NCI-H82 (cell line): ENCODE measurements at places on chromosomes 6 and 20.

DNA sequence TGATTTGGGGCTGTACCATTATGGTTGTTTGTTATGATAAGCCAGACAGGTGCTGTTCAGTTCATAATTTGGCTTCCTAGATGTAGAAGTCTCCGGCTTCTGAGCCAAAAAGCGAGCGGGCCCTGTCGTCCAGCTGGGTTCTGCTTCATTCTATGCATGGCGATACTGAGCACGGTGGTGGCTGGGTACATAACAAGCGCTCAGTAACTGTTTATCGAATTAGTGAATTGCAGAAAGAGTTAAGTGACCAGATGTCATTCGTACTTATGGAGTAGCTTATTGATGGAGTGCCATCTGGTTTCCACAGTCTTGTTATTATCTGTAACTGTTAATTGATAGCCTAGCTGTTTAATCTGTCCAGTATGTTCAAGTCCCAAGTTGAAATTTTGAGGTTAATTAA lies 85.0 kb downstream of the DTD1 start:
- DNase-seq: peak; percentile 99

- DNase-seq: peak; percentile 22
These were observed 102.1 kb downstream of the KCNB1 start for GRCh38 chr20:49380337-49380780.

DNA sequence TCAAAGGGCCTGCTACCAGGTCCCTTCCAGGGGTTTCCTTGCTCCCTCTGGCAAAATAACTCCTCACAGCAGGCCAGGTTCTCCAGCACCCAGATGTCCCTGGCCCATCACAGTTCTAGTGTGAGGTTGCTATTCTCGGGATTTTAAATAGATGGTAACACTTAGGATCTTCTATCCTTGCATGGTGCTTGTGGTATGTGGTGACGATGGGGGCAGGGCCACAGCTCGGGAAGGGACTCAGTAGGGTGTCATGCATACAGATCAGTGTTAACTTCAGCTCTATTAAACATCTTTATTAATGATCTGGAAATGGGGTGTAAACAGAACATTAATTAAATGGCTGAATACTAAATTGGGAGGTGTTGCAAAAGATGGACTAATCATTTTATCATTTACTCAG lies 323.8 kb downstream of the QKI start:
- no peak for DNase-seq

DNA sequence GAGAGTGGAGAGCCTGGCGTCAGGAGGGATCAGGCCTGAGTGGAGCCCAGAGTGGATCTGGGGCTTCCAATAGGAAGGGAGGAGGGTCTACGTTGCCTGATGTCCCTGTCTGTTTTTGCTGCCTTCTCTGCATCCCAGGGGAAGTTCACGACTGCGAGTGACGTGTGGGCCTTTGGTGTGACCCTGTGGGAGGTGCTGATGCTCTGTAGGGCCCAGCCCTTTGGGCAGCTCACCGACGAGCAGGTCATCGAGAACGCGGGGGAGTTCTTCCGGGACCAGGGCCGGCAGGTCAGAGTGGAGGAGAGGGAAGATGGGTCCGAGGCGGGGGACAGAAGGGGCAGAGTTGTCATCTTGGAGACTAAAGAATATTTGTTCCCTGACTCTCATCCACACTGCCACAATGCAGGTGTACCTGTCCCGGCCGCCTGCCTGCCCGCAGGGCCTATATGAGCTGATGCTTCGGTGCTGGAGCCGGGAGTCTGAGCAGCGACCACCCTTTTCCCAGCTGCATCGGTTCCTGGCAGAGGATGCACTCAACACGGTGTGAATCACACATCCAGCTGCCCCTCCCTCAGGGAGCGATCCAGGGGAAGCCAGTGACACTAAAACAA lies 9.2 kb upstream of the GTF2H4 start:
- no peak for DNase-seq

DNA sequence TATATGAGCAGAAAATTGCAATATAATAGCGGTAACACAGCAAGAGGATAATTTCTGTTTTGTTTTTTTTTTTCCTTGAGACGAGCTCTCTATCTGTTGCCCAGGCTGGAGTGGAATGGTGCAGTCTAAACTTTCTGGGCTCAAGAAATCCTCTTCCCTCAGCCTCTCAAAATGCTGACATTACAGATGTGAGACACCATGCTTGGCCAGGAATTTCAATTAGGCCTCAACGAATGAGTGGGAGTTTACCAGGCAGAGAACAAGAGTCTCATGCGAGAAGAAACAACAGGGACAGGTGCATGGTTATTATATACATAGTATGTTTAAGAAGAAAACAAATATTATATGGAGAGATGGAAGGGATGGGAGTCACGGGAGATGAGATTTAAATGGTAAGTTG lies 111.4 kb downstream of the ATXN1 start:
- DNase-seq: no peak

- no peak for DNase-seq
These were observed 81.3 kb downstream of the RFPL4B start for GRCh38 chr6:112428477-112428876.

DNA sequence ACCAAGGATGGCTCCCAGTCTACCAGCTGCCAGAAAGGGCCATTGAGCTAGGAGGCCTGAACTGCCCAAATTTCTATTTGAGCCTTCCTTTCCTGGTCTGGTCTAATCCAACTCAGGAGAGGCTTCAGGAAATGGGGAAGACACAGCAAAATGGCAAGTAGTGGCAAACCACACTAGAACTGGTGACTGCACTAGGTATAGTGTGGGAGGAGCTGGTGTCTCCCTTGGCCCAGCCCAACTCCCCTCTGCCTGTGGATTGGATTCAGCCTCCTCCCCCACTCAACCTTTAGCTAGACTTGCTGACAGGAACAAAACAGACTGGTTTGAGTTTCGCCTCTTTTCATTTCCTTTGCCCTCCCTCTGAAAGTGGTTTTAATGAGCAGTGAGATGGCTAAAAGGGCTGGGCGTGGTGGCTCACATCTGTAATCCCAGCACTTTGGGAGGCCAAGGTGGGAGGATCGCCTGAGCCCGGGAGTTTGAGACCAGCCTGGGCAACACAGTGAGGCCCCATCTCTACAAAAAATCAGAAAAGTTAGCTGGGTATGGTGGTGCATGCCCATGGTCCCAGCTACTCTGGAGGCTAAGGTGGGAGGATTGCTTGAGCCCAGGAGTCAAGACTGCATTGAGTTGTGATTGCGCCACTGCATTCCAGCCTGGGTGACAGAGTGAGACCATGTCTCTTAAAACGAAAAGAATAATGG lies 17.5 kb downstream of the MRPS18A start:
- DNase-seq: no peak

DNA sequence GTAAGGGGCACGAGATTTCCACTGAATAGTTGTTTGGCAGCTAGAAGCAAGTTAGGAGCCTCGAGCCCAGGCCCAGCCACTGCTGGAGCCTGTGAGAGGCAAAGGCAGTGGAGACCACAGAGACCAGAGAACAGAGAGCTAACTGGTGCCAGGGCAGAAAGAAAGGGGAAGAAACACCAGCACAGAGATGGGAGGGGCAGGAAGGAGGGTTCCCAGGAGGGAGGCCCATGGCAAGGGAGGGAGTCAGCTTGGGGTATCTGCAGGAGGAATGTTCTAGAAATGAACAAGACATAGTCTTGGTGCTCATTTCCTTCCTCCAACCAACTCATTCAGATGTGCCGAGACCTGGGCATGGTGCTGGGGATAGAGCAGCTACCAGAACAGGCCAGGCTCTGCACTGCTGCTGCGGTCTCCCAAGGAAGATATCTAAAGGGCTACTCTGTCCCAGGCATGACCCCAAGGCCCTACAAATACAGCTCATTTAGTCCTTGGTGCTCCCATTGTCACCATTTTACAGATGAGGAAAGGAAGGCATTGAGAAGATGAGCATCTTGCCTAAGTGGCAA lies 10.7 kb downstream of the ANGPT4 start:
- DNase-seq: no peak

- DNase-seq: peak; percentile 89
These were observed 10.6 kb downstream of the NRN1 start for GRCh38 chr6:5995949-5996713.

DNA sequence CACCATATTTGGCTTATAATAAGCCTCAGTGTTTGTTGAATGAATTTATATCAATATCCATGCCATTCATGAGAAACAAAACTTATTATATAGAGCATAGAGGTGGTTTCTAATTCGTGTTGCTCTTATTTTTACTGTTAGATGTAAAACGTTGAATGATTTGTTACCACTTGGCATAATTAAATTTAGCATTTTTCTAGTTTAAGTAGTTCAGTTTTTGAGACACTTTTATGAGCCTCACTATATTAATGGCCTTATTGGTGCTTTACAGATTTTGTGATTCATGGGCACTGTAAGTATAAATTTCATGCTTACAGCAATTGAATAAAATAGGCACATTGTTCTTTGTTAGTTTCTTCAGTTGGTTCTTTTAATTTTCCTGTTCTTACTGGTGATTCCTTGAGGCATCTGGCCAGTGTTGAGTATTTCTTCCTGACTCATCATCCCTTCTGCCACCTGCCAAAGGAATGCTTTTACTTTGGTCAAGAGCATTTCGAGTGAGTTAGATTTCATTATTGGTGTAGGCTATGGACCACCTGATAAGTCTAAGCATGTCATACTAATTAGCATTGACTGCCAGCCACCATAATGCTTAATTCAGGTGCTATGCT lies 34.8 kb downstream of the CDKAL1 start:
- peak; percentile 40 for DNase-seq

GRCh38 chr6:79079561-79080041 lies 1.5 kb upstream of the PHIP start:
- DNase-seq: peak; percentile 44

DNA sequence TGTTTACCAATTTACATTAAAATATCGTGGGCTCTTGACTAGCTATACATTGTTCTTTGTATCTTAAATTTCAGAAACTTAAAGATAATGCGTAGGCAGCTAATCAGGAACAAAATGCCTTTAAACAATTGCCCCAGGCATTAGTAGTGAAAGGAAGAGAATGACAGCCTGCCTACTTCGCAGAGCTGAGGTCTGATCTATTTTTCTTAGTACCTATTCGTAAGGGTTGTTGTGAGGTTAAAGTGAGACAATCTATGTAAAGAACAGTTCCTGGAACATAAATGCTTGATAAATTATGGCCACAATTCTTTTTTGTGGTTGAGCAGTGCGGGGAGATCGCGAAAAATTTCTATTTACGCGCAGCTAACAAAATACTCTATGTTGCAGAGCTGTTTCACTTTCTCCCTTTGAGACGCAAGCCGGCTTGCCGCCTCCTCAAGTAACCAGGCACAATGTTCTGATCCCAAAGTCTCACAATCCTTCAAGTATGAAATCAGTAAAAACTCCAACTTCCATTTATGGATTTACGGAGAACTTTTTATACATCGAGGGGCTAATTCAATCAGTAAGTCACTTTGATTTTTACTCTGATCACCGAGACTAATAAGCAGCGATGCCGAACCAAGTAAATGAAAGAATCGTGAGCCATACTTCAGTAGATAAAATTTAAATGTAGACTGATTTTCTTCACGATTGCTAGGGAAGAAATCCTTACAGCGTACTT lies 878 bp upstream of the PNRC1 start:
- peak; percentile 34 for DNase-seq

DNA sequence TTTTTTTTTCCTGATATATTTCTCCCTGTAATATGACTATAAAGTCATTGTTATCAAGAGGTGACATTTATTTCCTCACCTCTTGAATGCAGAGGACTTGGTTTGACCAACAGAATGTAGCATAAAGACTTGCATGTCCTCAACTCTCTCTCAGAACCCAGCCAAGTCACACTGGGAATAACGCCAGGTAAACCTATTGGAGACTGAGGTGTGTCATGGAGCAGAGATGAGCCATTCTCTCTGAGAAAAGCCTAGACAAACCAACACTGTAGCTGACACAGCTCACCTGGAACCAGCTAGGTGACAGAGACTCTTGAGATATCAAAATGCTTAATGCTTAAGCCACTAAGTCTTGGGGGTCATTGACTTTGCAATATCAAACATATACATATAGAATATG lies 533.6 kb downstream of the HAO1 start:
- no peak for DNase-seq

- no peak for DNase-seq
These were observed 62.9 kb downstream of the SSR1 start for GRCh38 chr6:7249946-7250643.

DNA sequence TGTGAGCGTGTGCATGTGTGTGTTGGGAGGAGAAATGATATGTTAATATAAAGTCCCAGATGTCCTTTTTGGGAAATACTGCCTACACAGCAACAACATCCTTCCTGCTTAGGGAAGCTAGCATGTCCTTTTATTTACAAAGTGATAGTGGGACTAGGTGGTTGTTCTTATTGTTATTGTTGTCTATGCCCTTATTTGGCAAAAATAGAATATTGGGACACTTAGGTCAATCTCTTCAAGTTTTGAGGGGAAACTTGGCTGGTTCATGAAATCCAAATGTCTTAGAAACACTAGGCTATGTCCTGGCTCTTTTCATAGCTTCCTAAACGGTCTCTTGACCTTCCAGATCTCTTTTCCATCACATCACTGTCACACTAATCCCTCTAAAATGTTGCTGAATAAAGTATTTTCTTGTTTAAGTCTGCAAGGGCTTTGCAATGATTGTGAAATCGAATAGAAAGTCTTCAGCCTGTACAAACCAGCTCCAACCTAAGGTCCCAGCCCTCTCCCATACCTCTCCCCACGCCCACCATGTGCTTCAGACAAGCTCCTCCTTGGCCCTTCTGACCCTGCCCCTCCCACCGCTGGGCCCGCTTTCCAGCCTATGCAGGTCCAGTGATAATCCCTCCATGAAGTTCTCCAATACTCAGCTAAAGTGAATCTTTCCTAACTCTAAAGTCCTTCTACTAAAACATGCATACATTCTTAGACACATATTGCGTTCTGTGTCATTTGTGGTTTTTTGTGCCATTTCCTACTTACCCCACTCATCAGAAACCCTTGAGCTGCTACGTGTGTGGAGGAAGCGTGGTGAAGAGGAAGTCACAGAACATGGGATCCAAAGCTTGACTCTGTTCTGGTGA lies 205.1 kb downstream of the LY86 start:
- DNase-seq: no peak

DNA sequence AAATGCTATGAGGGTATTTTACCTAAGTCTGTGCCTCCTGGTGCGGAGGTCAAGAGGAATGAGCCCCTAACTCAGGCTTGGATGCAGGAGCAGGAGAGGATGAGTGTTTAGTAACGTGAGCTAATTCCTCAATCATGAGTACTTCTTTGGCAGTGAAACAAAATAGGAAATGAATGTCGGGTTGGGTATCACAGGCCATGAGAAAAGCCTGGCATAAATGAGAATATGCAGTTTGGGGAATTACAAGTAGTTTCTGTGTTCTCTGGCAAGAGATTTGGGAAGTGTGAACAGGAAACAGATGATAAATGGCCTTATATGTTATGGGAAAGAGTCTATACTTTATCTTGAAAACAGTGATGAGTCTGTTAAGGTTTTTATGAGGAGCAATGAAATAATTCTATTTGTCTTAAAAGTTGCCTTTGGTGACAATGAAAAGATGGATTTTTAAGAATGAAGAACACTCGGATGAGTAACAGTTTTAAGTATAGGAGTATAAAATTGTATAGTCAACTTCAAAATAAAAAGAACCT lies 59.0 kb upstream of the RNF146 start:
- no peak for DNase-seq

GRCh38 chr20:3815703-3816315 lies 4.5 kb upstream of the AP5S1 start:
- no peak for DNase-seq
